Activated CD4-positive, CD25-positive, alpha-beta regulatory T cell treated with anti-CD3 and anti-CD28 coated beads, Interleukin-2, amount 50 U/mL, for 24 hours (primary cell): ENCODE measurements at places on chromosomes 11 and 22.
A peak's percentile ranks its signal among the peaks of the same experiment; 100 is the strongest.

GRCh38 chr22:35835998-35836691, 118.5 kb downstream of the APOL5 start:
- no peak for ATAC-seq

DNA sequence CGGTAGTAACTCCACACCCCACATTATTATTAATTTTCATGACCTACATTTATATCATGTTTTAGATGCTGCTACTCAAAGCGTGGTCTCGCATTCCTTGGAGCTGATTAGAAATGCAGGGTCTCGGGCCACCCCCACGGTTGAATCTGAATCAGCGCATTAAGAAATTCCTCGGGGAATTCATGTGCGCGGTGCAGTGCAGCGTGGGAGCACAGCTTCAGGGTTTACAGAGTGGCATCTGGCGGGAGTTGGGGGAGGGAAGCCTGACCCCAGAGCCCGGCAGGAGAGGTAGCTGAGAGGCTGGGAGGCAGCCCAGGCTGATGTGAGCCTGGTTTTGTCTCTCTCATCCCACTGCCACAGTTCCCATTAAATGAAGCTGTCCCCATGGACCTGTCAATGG, 48.1 kb upstream of the DAGLA start:
- no peak for ATAC-seq

DNA sequence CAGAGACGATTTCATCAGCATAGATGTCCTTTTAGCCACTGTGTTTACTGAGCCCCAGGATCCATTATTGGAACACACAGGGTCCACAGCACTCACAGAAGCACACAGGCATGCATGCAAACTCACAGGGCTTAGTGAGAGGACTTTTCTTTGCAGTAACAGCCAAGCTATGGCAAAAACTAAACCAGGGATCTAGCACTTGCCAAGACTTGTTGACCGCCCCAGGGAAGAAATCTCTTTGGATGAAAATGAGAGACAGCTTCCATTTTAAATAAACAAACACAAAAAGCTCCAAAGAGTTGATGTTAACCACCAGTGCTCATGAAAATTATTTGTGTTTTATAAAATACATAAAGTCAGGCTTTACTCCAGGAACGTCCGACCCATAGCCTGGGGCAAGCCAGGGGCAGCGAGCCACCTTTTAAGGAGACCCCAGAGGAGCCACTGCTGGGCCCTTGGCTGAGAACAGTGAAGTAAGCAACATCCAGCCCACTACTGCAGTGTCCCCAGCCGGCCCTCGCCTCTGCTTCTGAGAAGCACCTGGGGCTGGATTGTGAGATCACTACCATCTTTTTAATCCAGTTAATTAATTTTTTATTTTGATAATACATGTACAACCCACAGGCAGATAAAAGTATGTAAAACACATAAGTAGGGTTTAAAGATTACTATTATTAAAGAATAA, 22.0 kb upstream of the TFIP11 start:
- ATAC-seq: no peak

DNA sequence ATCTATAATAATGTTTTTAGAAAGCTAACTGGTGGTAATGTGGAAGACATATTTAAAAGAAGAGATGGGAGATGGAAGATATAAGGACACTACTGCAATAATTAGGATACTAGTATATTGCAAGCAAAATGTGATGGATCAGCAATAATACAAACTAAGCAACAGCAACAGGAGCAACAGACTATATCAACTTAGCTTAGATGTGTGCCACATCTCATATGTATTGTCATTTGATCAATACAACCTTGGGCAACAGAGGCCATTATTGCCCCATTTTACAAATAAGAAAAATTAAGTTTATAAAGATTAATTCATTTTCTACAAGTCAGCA, 4.2 kb downstream of the FCHSD2 start:
- no peak for ATAC-seq

DNA sequence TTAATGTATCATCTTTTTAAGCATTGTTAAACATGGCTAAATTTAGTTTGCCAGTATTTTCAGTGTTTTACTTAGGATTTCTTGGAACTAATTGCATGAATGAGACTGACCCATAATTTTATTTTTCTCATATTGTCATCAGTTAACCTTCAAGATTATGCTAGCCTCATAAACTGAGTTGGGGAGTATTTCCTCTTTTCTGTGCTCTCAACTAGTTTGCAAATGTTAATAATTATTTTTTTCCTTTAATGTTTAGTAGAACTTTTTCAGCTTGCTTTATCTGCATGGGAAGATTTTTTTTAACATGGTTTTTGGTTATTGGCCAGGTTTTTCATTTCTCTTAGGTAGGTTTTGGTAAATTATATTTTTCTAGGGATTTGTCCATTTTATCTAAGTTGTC, 235.4 kb upstream of the SESN3 start:
- no peak for ATAC-seq

DNA sequence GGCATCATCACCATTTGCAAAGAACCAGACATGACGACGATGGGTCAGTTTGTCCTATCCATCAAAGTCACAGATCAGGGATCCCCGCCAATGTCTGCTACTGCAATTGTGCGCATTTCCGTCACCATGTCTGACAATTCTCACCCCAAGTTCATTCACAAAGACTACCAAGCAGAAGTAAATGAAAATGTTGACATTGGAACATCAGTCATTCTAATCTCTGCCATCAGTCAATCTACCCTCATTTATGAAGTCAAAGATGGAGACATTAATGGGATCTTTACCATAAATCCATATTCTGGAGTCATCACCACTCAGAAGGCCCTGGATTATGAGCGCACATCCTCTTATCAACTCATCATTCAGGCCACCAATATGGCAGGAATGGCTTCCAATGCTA, 171.6 kb upstream of the MTNR1B start:
- no peak for ATAC-seq

DNA sequence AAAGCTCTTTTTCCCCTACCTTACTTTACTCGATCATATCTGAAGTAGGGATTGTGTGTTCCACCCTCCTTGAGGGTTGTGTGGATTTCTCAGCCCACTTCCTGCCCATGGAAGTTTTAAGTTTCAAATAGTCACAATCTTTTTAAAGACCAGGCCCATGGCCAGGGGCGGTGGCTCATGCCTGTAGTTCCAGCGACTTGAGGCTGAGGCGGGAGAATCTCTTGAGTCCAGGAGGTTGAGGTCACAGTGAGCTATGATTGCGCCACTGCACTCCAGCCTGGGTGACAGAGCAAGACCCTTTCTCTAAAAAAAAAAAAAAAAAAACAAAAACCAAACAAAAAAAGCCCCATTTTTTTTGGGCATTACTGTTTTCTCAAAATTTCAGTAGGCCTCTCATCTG, 36.3 kb upstream of the LRRC10B start:
- ATAC-seq: no peak

DNA sequence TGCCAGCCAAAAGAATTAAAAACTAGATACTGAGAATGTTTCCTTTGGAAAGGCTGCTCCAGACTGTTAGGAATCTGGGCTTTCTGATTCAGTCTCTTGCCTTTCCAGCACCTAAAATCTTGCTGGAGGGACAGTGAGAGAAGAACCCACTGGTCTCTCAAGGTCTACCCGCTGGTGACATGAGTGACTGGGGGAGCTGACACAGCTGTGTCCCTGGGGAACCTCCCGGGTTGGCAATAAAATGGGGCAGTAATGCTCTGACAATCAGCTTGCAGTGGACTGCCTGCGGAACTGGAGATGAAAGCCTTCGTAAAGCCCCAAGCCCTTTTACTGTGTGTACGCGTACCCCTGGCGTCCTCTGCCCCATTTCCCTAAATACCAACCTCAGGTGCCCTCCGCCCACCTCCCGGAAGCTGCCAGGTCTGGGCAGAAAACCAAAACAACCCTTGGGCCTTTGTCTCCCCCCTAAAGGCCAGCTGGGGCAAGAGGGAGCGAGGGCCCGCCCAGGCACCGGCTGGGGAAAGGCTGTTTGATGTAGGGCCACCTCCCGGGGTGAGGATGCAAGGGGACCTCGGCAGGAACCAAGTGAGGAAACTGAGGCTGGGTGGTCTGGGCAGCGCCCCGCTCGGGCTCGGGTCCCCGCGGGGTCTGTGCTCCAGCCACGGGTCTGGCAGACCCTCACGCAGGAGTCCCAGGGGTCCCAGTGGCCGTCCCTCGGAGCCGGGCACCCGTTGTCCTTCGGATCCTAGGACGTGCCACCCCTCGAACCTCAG, 741 bp downstream of the CARS1 start:
- ATAC-seq: peak; percentile 2

GRCh38 chr11:6571434-6572008, 31.9 kb downstream of the RRP8 start:
- no peak for ATAC-seq

DNA sequence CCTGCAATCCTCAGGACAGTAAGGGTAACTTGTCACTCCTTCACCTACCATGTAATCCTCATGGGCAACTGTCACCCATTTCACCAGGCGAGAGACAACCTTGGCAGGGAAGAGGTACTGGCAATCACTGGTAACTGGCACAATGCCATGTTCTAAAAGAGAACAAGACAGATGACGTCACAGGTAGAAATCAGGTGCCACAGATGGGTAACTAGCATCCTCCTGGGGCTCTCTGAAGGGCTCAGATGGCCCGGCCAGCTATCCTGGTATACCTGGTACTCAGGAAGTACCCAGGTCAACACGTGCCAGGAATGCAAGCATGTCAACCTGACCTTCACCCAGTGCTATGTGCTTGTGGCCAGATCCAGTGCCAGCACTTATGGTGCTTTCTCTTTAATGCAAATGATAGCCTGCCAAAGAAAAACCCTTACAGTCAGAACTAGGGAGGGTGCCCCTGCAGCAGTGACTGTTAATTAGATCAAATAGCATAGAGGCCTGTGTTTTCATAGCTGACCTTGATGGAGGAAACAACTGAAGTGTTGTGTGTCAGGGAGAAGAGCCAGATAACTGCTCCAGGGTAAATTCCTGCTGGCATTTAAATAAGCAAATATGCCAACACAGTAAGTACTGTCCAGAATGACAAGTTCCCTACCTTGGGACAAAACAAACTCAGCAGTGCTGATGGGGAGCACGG, 36.2 kb downstream of the THOC5 start:
- no peak for ATAC-seq

DNA sequence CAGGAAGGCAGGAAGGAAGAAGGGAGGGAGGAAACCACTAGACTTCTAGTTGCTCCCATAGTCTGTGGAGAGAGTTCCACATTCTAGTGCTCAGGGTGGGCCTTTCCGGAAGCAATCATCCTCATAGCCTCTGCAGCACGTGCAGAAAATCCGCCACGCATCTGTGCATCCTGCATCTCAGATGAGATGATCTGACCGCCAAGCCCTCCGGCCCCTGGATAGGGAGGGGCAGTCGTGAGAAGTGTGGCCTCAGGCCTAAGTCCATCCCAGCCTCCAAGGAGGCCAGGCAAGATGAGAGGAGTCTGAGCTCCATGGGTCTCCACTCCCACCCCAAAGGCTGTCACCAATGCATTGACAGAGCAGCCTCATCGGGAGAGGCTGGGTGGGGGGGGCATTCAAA, 30.4 kb upstream of the IGSF9B start:
- ATAC-seq: no peak

- ATAC-seq: peak; percentile 84
These were observed 115.4 kb downstream of the KIAA1671 start for GRCh38 chr22:25067851-25068421.

DNA sequence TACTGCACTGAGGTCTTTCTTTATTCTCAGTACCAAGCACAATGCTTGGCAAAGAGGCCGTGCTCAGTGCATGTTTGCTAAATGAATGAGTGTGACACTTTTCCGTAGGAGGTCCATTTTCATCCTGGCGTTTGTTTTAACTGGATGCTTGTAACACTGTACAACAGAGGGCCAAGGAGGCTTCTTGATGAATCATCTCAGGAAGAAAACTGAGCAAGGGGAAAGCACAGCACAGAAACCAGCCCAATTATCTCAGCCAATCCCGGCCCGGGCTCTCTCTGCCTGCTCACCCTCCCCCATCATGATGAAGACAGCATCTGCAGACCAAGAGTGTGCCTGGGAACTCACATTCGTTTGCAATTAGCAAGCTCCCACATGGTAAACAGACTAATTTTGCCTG, 570.3 kb downstream of the OPCML start:
- no peak for ATAC-seq

DNA sequence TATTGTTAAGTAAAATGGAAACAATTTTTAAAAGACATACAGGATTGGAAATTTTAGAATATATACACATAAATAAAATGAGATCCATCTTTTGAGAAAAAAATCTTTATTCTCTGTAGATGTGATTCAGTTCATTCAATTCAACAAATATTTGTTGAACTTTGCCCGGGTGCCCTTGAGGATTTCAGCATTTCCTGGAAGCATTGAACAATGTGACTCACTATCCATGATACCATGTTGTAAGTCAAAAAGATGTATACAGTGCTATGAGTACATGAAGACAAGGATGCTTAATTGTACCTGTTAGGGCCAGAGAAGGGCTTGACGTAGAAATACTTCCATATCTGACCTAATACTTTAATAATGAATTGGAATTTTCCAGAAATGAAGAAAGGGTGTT, 353.7 kb downstream of the METTL15 start:
- ATAC-seq: no peak

- ATAC-seq: no peak
These were observed 74.5 kb upstream of the NCAM1 start for GRCh38 chr11:112886434-112887370.

- no peak for ATAC-seq
These were observed 14.0 kb downstream of the KIAA0930 start for GRCh38 chr22:45226503-45227186.

DNA sequence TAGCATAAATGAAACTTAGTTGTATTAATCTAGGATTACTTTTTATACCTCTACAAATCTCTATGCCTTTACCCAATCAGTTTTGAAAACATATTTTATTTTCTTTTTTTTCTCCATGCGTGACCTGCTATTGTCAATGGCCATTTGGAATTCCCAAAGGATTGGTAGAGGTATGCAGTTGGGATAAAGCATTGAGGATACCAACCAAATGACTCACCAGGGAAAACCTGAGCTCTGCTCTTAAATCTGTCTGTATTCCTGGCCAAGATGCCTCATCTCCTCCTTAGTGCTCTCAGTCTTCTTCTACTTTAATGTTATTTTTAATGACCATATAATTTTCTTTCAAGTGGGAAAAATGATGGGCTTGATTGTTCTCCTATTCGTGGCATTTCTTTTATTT, 61.9 kb downstream of the EHF start:
- ATAC-seq: no peak

GRCh38 chr11:105392556-105392955, 217.3 kb upstream of the GRIA4 start:
- ATAC-seq: no peak

DNA sequence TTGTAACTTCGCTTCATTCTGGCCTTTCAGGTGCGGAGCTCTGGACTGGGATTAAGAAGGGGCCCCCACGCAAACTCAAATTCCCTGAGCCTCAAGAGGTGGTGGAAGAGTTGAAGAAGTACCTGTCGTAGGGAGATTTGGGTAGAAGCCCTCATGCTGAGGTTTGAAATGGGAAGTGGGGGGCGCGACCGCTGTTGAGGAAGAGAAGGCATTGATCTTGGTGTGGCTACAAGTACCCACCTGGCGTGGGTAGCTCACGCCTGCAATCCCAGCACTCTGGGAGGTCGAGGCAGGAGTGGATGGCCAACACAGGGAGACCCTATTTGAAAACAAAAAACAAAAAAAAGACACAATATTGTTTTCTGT, 779 bp downstream of the SELENOH start:
- ATAC-seq: no peak
